Activated naive CD4-positive, alpha-beta T cell treated with anti-CD3 and anti-CD28 coated beads, Interleukin-2, amount 50 U/mL, for 16 hours (primary cell): ENCODE measurements at places on chromosomes 6 and 20.

- DNase-seq, result no peak
These were observed 109.3 kb downstream of the CDC5L start for GRCh38 chr6:44496665-44497369.

DNA sequence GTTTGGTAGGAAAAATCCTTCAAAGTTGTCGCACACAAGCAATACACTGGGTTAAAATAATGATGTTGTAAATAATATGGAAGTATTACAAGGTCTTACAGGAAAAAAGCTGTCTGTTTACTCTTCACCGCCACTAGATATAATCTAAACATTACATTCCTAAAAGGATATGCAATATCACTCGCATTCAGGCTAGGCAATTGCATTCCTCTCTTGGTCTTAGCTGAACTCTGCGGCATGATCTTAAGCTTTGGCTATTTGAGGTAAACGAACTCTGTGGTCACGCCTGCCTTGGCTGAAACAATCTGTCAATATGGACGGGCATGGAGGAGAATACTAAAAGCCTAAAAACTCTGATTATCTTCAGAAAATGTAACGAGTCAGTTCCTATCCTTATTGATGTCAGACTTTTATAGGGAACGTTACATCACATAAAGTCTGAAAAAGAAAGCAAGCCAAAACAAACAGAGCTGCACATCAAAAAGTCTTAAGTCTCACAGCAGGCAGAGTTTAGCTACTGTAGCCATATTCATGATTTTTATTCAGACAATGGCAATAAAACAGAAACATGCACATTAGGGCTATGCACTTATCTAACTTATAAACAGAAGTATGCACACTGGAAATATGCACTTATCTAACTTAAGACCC, 30.8 kb upstream of the FILIP1 start:
- no peak for DNase-seq

GRCh38 chr20:15396900-15397299, 1059.5 kb upstream of the FLRT3 start:
- no peak for DNase-seq

GRCh38 chr20:54184904-54185626, 11.3 kb upstream of the CYP24A1 start:
- DNase-seq, result no peak

DNA sequence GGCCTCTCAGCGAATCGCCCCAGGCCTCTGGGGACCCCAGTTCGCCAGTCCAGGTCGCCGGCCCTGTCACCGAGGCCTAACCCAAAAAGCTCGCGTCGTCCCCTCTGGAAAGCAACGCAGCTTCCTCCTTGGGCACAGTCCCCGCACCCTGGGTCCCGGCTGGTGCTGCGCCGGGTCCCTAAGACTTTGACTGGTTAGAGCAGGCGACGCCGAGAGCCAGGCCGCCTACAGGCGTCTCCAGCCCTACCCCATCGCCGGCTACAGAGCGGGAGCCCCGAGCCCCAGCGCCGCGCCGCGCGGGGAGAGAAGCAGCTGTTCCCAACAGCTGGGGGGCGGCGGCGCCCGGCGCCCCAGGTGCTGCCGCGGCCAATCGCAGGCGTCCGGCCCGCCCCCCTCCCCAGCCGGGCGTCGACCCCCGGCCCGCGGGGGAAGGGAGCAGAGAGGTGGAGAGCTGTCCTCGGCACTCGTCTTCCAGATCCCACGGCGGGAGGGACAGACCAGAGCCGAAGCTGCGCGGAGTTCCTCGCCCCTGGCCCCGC, 540 bp upstream of the RBM24 start:
- no peak for DNase-seq

- DNase-seq, result no peak
These were observed 70.2 kb downstream of the HFE start for GRCh38 chr6:26157251-26158075.
